ENCODE measurements at places on chromosomes 1 and 21.

DNA sequence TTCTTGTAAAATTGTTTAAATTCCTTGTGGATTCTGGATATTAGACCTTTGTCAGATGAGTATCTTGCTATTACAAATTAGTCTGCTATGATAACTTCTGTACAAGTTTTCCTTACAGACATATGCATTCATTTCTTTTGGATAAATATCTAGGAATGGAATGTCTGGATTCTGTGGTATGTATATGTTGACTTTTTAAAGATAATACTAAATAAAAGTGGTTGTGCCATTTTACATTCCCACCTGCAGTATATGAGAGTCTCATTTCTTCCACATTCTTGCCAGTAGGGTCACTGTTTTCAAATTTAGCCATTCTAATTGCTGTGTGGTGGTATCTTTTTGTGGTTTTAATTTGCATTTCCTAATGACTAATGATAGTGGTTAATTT, 53.9 kb downstream of the SYDE2 start:
- no peak for DNase-seq

DNA sequence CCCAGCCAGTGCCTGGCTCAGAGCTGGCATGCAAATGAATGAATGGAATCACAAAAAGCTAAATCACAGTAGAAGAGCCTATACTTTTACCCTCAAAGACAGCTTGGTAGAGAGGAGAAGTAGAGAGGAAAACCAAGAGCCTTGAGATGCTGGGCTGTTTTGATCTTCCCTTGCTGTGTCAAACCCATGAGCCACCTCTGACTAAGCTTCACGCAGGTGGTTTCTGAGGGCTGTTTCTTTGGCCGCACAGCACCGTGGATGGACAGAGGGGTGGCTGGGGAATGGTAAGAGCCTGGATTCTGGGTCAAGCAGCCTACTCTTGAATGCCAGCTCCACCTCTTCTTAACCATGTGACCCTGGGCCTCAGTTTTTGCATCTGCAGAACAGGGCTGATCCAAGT, 18.6 kb downstream of the ABCG1 start:
- DNase-seq = no peak

GRCh38 chr1:204075139-204075521, 2.2 kb downstream of the SOX13 start:
- DNase-seq = no peak

- no peak for DNase-seq
Observed at GRCh38 chr1:30129001-30129408, 594.4 kb downstream of the MATN1 start.

GRCh38 chr1:110554871-110555801, 36.2 kb upstream of the KCNA10 start:
- peak; percentile 30 for DNase-seq

GRCh38 chr1:172653015-172653709, 5.7 kb upstream of the FASLG start:
- DNase-seq = no peak

DNA sequence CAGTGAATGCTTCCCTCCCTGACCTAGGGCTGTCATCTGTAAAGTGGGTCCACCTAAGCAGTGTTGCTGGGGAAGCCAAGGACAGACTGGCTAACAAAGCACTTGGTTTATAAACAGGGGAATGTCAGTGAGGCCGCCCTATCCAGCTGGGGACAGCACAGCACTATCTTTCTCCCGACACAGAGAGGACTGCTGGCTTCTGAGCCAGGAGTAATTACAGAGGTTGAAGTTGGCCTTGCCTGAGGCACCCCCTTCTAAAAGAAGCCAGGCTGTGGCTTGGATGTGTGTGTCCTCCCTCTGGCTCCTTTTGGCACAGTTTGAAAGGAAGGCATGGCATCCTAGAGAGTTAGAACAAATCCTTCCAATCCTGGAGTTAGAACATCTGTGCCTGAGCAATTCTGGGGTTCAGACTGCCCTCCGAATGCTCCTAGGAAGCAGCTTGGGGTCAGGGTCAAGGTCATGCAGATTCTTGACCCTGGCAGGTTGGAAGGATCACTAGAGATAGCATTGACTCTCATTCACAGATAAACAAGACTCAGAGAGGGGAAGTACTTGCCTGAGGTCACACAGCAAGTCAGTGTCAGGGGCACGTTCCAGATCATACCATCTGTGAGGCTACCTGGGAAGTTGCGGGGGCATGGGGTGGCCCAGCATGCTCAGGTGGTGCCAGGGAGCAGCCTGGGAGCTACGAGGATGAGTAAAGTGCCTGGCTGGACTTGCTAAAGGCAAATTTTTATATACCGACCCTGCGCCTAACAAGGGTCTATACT, 1.3 kb upstream of the LDLRAP1 start:
- DNase-seq = no peak

DNA sequence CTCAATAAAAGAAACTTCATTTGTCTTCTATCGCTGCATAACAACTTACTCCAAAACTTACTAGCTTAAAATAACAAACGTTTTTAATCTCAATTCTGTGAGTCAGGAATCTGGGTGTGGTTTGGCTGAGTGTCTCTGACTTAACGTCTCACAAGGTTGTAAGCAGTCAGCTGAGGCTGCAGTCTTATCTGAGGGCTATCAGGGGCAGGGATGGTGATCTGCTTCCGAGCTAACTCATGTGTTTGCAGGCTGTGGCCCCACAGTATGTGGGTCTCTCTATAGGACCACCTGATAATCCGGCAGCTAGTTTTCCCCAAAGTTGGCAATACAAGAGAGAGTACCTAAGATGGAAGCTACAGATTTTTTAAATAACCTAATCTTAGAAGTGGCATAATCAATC, 234.2 kb upstream of the FGGY start:
- no peak for DNase-seq

GRCh38 chr1:198449727-198450433, 90.6 kb downstream of the ATP6V1G3 start:
- no peak for DNase-seq

DNA sequence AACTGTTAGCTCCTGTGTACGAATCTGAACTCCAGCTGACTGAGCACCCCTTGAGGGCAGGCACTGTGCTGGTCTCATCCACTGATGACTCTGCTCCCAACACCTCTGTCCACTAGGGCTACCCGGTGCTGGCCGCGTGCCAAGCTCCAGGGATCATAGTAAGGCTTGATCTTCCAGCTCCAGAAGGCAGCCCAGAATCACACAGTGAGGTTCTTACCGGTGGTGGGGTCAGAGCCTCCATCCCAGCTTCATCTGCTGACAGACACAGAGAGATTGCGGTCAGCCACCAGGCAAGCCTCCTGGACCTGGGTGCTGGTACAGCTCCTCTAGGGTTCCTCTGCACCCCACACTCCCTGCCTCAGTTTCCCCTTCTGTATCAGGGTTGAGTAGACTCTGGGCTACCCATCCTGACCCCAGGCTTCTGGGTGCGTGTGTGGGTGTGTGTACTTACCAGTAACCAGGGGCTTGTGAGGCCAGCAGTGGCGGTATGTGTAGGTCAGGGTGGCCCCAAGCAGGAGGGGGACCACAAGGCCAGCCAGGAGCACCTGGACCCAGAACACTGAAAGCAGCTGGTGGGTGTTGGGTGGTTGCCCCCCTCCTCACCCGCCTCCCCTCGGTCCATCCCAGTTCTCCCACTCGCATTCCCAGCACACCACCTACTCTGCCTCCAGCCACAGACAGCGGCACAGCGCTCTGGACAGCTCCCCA, 3.4 kb downstream of the TNFRSF25 start:
- no peak for DNase-seq

DNA sequence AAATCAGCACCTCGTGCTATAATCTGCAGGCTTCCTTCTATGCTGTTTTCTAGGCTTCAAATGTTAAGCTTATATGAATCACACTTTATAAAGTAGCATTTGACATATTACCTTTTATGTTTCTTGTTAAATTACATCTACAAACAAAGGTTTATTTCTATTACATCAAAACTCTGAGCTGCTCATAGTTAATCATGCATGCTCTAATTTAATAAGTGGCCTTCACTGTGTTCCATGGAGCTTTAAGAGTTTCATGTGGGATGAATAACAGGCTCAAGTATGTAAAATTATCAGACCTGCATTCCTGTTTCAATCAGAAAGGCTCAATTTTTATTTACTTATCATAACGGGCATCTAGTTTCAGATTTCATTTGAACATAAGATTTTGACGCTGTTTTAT, 13.0 kb downstream of the SLC19A2 start:
- DNase-seq = no peak

DNA sequence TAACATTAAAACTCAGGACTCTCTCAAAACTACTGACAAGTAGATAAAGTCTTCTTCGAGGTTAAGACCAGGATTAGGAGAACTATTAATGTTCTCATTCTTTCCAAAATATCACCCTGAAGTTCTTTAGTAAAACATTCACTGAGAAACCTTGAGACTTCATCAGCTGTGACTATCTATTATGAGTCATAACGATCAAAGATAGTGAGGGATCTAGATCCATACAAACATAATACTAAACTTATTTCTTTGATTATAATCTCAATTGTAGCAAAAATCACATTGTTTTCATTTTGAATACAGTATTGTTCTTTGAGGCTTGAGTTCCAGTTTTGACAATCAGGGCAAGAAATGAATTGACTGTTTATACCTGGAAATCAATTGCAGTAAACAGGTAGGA, 11.1 kb downstream of the PYHIN1 start:
- no peak for DNase-seq

DNA sequence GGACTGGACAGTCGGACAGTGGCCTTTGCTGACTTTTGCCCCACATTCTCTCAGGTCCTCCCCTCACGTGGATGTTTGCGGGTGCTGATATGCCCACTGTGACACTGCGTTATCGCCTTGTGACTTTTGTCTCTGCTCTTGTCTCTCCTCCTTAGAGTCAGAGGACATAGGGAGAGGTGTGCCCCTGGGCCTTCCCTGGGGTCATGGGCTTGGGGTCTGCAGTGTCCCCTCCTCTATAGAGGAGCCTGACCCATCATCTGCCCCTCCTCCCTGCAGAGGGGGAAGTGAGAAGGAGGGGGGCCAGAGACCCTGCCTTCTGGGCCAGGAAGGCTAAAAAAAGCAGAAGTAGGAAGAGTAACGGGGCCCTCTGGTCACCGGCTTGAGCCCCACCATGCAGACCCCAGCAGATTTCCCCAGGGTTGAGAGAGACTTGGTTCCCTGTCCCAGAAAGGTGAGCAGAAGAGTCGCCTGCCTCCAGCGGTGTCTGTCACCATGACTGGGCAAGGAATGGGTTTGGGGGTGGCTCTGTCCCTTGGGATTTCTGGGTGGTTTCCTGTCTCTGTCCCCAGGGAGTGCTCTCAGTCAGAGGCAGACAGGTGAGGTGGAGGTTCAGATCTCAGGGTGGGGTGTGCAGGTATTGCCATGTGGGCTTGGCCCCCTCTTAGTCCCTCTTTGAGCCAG, 13.3 kb downstream of the RPS6KA1 start:
- no peak for DNase-seq

- no peak for DNase-seq
Observed at GRCh38 chr1:86421601-86422280, 2.2 kb upstream of the CLCA2 start.

DNA sequence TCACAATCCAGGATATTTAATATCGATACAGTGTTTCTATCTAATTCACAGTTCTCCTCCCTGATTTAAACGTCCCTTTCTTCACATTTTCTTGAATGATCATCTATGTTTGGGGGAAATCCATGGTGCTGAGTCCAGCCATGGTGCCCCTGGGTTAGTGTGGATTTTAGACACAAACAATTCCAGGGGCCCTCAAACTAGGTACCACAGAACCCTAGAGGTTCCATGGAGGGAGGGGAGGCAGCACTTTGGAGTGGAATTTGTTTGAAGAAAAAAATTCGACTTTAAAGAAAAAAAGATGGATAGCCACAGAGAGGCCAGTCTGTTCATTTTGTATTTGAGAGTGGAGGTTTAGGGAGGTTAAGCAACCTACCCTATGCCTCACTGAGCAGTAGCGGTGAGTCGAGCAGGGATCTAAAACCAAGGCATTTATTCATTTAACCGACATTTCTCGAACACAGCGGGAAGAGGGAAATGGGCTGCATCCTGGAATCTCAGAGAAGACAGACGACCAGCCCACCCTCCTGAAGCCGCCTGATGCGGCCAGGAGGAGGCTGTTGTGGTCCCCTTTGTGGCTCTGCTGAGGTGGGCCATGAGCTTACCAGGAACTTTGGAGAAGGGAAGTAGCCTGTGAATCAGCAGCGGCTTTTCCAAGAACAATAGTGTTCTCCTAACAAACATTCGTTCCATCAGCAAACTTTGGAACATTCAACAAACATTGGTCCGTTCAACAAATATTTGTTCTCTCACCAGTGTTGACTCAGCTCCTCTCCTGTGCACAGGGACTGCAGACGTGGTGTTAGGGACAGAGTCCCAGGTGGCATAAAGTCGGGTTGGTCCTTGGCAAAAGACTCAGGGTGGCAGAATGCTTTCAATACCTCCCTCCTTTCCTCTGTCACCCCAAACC, 103.5 kb upstream of the ZBTB40 start:
- DNase-seq = no peak

DNA sequence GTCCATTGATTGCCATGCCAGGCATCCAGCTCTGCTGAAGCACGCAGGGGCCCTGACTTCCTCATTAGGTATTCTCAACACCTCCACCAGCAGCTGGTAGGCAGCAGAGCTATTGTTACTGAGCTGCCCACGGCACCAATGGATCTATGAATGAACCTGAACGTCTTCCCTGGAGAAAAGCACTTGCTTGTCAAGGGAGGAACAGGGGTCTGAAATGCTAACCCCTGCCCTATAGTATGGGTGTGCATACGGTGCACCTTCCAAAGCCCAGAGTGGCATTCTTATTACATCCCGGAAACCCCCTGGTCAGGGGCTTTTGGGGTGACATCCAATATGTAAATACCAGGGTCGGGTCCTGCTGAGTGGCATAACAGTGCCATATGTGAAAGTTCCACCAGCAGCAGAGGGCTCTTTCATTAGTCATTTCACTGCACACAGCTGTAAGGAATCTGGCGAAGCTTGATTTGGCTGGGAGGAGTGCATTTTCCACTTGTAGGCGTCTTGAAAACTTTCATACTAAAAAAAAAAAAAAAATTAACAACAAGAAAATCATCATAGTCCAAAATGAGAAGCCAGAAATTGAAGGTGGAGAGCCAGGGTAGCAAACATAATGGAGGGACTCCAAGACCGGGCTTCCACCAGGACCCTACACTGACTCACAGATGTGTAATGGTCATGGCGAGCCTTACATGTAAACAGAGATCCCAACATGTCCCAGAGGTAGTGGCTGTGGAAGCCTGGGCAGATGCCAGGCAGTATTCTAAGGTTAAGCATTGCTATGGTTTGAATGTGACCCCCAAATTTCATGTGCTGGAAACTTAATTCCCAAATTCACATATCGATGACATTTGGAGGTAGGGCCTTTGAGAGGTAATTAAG, 58.8 kb upstream of the PRDX6 start:
- no peak for DNase-seq

DNA sequence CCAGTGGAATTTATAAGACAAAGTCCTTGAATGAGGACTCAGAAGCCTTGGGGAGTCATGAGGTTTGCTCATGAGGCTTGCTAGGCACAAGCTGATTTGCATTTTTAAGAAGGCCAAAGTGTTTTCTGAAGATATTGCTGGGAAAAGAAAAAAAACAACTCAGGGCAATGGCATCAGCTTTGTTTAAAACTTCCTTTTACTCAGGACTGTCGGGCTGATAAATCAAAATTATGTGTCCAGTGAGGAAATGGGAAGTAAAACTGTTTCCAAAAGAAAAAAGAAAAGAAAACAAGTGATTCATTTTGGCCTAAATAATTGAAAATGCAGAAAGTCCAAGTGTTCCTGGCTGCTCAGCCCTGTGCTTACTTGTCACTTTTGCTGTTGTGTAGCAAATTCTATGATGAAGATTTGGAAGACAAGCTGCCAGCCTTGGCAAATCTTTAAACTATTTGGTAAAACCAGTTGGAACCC, 282.4 kb downstream of the HLX start:
- no peak for DNase-seq

Measured in NCI-H1930 (cell line).